Thoracic aorta endothelial cell (primary cell): ENCODE measurements at places on chromosomes 2 and 18. TPM values are rescaled to one million over a fixed set of nuclear protein-coding genes. Genes with fewer than 3 reads are reported as not detected.

SP5 gene
- total RNA-seq, result not detected in 2 replicates

STRN gene
- 36.7 and 46.8 TPM in 2 replicates for total RNA-seq

ICA1L gene
- total RNA-seq, result 4.1 and 6.4 TPM in 2 replicates

LYG1 gene
- total RNA-seq, result 0.27 and 0.57 TPM in 2 replicates

DLGAP1 gene
- total RNA-seq, result 0.27 and 2.2 TPM in 2 replicates

GPBAR1 gene
- 0.07 and 0.40 TPM in 2 replicates for total RNA-seq

ANO7 gene
- total RNA-seq, result 0.93 and 1.7 TPM in 2 replicates

EML6 gene
- 0.72 and 0.80 TPM in 2 replicates for total RNA-seq

ASPRV1 gene
- 0.13 and 0.14 TPM in 2 replicates for total RNA-seq

C1QL2 gene
- not detected in 2 replicates for total RNA-seq

ABCB6 gene
- 22.3 and 25.8 TPM in 2 replicates for total RNA-seq

SRSF7 gene
- total RNA-seq, result 167 and 223 TPM in 2 replicates
